Retina (tissue), 1 donor: ENCODE measurements at places on chromosomes 13 and 19.

GRCh38 chr13:97749174-97749573, 204.3 kb upstream of the IPO5 start:
- DNase-seq, result no peak

- DNase-seq, result no peak
Measured at GRCh38 chr13:85166891-85167290, 632.3 kb downstream of the SLITRK6 start.

DNA sequence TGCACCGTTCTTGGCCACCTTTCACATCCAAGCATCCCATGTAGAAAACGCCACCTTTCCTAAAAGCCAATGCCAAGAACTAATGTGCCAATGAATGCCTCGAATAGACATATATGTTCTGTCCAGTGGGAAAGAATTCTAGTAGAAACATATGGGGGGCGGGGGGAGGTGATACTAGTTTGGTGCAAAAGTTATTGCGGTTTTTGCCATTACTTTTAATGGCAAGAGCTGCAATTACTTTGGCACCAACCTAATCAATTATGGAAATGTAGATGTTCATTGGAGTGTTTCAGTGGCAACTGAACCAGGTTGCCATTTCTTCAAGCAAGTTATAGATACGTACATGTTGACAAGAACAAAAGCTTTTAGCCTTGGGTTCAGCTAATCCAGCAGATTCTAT, 34.6 kb downstream of the SLC15A1 start:
- DNase-seq, result no peak

GRCh38 chr13:97342136-97342535, 91.8 kb upstream of the RAP2A start:
- no peak for DNase-seq

GRCh38 chr13:108911807-108912206, 282.4 kb downstream of the MYO16 start:
- DNase-seq, result no peak

- no peak for DNase-seq
Measured at GRCh38 chr13:33940898-33941297, 122.9 kb downstream of the RFC3 start.

- no peak for DNase-seq
Measured at GRCh38 chr19:58183817-58184215, 955 bp downstream of the ZNF274 start.

GRCh38 chr19:28489126-28489660, 723.8 kb downstream of the UQCRFS1 start:
- DNase-seq, result no peak

DNA sequence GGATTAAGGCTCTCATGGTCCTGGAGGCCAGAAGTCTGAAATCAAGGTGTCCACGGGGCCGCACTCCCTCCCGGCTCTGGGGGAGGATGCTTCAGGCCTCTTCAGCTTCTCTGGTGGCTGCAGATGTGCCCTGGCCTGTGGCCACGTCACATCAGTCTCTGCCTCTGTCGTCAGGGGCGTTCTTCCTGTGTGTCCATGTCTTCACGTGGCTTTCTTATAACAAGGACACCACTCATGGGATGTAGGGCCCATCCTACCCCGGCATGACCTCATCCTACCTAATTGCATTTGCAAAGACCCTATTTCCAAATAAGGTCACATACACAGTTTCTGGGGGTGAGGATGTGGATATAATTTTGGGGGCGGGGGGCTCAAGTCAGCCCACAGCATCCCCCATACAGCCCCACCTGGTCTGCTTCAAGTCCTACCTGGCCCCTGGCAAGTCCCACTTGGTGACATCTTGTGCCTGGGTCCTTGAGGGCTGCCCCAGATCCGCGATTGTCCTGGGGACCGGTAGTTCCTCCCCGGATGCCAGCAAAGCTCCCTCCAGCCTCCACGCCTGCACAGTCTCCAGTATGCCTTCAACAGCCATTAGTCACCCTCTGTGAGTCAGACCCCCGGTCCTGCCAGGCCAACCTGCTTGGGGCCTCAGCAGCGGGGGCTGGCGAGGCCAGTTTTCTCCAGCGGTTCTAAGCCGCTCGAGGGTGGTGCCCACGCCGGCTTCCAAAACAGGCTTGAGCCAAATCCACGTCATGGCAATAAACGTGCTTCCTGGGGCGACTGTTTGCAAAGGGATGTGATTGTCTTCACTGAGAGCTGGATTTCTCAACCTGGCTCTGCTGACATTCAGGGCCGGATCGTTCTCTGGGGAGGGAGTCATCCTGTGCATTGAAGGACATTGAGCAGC, 32.2 kb downstream of the MYO9B start:
- peak; percentile 8 for DNase-seq
